ENCODE measurements at places on chromosomes 2 and 18.

- no peak for DNase-seq
Observed at GRCh38 chr2:68968221-68968620, 6.2 kb upstream of the GKN1 start.

DNA sequence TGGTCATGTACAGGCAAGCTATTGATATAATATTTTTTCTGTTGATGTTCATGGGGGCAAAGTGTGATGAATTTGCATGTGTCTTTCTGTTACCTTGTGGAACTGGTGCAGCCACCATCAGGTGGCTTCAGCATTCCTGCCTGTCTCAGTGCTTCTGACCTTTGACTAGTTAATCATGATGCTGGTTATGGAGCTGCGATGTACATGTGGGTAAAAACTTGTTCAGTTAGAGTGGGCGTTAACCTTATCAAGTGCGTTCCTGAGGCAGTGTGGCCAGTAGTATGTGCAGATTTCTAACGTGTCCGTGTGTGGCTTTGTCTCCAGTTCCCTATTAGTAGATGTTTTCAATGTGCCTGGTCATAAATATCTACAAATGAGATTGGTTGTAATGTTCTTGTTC, 127.4 kb upstream of the ZSWIM2 start:
- DNase-seq = no peak

- DNase-seq = no peak
Observed at GRCh38 chr2:109254174-109254904, 125.3 kb downstream of the SH3RF3 start.

GRCh38 chr2:172931256-172931894, 144.3 kb upstream of the MAP3K20 start:
- no peak for DNase-seq

DNA sequence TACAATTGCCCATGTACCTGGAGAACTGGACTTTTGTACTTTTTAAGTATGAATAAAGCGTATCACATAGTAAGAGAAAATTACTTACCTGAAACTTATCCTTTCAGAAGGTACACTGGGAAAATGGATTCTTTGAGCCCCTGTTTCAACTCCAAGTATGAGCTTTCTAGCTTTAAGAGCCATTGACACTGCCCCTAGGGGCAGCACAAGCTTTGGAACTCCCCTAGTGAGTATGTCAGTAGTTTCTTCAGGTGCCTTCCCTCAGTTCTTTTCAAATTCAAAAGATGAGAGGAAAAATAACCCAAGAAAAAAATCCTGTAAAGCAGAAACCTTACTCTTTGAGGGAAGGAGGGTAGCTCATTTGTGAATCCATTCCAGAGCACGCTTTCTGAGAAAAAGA, 124.1 kb downstream of the MEMO1 start:
- DNase-seq = no peak

All from stimulated activated CD8-positive, alpha-beta memory T cell treated with anti-CD3 and anti-CD28 coated beads, Interleukin-15, amount 100 ng/mL, for 48 hours (primary cell).